Left colon (tissue), 2 donors: ENCODE measurements at places on chromosomes 11 and 22. TPM values are rescaled to one million over a fixed set of nuclear protein-coding genes. Genes with fewer than 3 reads are reported as not detected.

PDHX gene
- 41.6 TPM for total RNA-seq

GRCh38 chr11:134667175-134667500, 255.1 kb upstream of the B3GAT1 start:
- DNase-seq = no peak

GRCh38 chr11:59754494-59754858, 700 bp upstream of the STX3 start:
- peak; percentile 50 for DNase-seq

DNA sequence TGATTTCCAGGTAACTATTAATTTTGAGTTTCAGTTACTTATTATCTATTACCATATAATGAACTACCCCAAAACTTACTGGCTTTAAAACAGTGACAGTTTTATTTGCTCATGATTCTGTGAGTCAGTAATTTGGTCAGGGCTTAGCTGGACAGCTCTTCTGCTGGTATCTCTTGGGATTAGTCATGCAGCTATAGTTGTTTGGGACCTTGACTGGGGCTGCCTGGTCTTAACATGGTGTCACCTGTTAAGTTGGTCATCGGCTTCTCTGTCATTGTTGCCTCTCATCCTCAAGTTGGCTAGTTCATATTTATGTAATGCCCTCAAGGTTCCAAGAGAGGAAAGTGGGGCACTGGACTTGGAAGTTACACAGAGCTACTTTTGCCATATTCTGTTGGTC, 177.5 kb downstream of the TMEM135 start:
- DNase-seq = no peak

- DNase-seq = no peak
Observed at GRCh38 chr22:29478326-29479276, 1.4 kb upstream of the NEFH start.

- DNase-seq = no peak
Observed at GRCh38 chr11:125114518-125114917, 3.1 kb upstream of the TMEM218 start.

DNA sequence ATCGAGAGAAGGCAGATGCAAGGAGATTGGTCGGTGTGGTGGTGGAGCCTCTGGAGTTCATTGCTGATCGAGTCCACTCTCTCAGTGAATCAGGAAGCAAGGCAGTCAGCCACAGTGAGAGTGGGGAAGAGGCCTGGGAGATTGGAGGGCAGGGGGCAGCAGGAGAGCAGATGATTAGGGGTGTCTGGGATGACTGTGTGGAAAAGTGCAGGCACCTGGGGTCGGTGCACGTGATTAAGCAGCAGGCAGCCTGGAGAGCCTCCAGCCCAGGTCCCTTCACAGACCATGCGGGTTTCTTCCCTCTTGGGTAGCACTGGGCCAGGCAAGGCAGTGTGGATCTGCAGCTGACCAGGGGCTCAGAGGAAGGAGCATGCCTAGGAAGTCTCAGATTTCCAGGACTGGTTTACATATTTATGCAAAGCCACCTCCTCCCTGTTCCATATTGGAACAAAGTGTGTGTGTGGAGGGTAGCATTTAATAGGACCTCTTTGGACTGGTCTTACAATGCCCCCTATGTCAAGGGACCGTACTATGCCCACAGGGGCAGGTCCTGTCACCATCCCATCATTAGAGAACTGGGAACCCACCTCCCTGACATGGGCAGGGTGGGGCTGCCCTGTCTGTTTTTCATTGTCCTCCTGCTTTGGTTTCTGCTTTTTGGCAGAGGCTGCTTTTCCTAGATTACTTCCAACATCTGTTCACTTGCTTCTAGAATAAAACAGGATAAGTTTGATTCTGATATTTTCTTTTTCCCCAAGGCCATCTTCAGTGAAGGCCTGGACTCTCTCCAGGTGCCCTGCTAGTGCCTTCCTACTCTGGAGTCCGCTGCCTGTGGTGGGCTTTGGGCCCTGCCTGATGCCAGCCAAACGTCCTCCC, 14.0 kb upstream of the GDPD5 start:
- DNase-seq = no peak

DNA sequence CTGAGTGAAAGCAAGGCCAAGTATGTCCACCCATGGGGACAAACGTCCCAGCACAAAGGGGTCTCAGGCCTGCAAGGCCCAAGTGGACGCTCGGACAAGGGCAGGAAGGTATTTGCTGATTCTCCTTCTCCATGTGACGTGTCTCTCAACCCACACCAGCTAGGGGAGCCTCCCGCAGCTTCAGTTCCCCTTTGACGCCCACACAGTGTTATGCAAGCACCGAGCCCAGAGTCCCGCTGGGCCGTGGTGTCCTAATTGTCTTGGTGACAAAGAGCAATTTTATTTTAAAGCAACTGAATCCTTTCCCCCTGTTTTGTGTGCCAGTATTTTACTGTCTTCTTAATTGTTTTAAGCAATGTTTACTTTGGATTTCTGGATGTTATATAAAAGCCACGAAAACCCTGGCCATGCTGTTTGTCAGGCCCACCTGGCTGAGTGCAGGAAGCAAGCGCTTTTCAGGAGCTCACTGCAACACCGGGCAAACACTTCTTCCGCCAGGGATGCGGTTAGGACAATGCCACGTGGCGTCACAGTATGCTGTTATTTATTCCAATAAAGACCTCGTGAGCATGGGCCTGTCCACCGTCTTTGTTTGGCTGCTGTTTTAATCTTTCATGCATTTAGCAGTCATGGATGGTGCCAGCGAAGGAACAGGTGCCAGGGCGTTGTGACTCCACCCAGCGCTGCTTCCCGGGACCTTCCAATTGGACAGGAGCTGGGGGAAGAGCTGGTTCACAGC, 8.2 kb upstream of the PARVG start:
- DNase-seq = peak; percentile 52

MS4A6E gene
- not detected for total RNA-seq

DNA sequence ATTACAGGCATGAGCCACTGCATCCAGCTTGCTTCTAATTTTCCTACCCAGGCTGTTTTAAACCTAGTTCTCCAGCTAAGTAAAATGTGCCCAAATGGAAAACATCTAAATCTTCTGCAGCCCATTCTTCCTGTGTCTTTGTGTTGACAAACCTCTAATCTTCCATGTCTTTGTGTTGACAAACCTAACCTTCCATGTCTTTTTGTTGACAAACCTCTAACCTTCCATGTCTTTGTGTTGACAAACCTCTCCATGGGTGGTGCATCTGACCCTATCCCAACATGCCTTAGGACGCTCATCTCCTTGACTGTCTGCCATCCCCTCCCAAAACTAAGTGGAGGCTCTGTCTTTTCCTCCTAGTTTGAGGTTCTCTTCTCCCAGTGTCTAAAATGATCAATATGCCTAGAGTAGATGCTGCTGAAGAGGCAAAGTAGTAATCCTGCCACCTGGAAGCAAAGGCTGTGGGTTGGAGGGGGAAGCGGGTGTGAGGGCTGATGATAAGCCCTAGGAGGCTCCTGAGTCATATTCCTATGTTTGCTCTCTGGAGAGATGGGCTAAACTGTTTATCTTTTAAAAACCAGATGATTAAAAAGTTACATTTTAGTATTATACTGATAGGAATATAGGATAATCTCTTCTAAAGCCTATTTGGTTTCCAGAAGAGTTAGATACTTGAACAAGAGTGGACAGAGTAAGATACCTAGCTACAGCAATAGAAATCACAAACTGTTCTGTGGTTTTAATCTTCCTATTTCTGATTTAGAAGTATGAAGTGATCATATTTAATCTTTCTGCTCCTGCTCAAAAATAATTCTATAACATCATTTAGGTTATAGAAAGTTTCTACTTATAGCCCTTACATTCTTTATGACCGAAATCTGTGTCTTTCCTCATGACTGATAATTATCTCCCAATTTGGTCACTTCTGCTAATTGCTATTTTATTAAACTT, 7.9 kb downstream of the FEN1 start:
- DNase-seq = no peak

DNA sequence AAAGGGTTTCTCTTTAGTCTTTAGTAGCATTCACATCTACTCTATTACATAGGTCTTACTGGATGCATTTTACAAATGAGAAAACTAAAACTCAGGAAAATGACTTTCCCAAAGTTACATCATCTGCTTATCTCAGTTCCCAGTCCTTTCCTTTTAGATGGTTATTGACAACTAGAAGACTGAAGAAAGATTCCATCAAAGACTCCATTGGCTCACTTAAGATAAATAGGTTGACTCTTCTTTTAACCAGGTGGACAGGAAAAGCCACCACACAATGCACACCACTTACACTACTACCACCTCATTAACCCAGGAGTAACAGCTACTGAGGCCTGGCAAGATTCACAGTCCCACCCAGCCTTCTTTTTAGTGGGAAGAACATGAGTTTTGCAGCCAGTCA, 123.6 kb downstream of the TRIM44 start:
- no peak for DNase-seq

DNA sequence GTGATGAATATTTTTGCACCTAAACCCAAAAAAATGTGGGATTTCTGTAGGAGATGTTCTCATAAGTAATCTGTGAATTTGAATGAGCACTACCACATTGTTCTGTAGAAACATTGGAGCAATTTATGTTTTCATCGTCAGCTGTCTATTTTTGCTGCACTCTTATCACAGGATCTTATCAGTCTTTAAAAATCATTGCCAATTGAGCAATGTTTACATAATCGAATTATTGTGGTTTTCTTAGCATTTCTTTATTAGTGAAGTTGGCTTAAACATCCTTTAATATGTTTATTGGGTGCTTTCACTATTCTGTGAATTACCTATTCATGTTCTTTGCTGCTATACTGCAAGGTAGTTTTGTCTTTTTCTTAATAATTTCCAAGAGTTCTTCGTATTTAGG, 37.8 kb downstream of the C11orf96 start:
- DNase-seq = no peak

GRCh38 chr22:22380098-22381030, 128.2 kb downstream of the ZNF280B start:
- no peak for DNase-seq

GAL3ST1 gene
- 12.1 TPM for total RNA-seq

PKNOX2 gene
- 0.49 TPM for total RNA-seq

DNA sequence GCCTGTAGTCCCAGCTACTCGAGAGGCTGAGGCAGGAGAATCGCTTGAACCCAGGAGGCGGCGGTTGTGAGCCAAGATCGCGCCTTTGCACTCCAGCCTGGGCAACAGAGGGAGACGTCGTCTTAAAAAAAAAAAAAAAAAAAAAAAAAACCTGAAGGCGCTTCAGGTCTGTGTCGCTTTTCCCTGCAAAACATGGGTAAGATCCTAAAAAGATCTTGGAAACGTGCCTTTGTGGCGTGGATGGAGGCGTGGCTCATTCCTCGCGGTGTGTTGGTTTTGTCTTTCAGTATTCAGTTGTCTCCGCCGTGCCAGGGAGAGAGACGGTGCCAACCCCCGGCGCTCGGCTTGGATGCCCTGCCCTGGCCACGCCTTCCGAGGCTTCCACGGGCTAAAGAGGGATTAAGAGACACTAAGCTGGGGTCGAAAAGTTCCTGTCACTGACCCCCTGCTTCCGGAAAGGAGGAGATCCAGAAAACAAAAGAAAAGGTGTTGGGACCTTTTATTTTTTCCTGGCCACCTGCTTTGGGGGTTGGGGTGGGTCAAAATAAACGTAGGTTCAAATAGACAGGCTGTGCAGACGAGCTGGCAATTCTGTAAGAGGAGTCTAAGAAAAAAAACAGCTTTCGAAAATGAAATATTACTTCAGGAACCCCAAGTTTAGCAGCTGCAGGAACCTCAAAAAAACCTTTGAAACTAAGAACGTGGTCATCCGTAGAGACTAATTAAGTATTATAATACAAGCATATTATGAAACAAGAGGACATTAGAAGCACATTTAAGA, 1.1 kb upstream of the SLC35F2 start:
- DNase-seq = peak; percentile 68
